ENCODE measurements at places on chromosomes 3 and 15.

DNA sequence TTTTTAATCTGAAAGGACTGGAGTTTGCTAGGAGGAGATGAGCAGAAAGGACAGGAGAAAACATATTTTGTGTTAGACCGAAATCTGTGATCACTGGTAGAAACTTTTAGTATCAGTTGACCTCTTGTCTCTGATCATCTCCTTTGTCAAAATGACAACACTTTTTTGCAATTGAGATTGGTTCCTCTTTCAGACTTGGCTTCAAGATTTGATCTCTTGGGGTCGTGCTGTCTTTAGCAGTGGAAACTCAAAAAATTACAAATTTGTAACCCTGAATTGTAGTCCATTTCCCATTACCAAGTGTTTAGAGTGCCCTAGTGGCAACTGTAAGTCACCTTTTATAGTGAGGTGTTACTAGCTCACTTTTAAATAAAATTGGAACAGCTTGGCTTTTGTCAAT is 107.4 kb downstream of the KLHL25 start:
- no peaks in the 10 kb centered on the region for H3K27me3 ChIP-seq
- H3K4me1 ChIP-seq, result peaks cover 6% of the 10 kb centered on the region
- H3K4me3 ChIP-seq, result no peak overlapping the region
- H3K36me3 ChIP-seq, result no peaks in the 10 kb centered on the region

GRCh38 chr15:65192016-65192415 is 6.9 kb upstream of the CLPX start:
- no peaks in the 10 kb centered on the region for H3K36me3 ChIP-seq
- no peaks in the 10 kb centered on the region for H3K27me3 ChIP-seq
- H3K27ac ChIP-seq, result no peak overlapping the region
- no peak overlapping the region for H3K4me3 ChIP-seq

DNA sequence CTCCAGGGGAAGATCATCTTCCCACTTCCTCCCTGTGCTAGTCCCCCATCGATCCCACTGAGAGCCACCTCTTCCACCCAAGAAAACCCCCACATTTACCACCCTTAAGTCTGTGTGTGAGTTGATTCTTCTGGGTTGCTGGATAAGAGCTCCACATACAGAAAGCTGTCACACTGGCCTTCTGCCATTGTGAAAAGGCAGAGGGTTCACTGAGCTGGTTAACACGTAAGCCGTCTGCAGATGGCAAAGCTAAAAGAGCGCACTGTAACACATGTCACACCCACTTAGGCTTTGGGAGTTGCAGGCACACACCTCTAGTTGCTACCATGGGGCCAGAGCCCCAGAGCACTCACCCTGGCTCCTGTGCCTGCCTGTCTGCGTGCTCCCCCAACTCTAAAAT is 309.8 kb upstream of the LRRC3B start:
- peaks cover 6% of the 10 kb centered on the region for H3K4me1 ChIP-seq
- no peak overlapping the region for H3K4me3 ChIP-seq
- H3K27ac ChIP-seq, result no peak overlapping the region
- no peaks in the 10 kb centered on the region for H3K27me3 ChIP-seq
- no peak for DNase-seq

- no peaks in the 10 kb centered on the region for H3K36me3 ChIP-seq
- peaks cover 20% of the 10 kb centered on the region for H3K4me1 ChIP-seq
- no peak for DNase-seq
- no peak overlapping the region for H3K27ac ChIP-seq
Measured at GRCh38 chr15:101614001-101614585, 38.1 kb downstream of the TM2D3 start.

GRCh38 chr3:13277860-13278531 is 142.1 kb downstream of the NUP210 start:
- no peak overlapping the region for H3K27ac ChIP-seq
- peaks cover 26% of the 10 kb centered on the region for H3K27me3 ChIP-seq
- DNase-seq, result no peak
- no peaks in the 10 kb centered on the region for H3K36me3 ChIP-seq

DNA sequence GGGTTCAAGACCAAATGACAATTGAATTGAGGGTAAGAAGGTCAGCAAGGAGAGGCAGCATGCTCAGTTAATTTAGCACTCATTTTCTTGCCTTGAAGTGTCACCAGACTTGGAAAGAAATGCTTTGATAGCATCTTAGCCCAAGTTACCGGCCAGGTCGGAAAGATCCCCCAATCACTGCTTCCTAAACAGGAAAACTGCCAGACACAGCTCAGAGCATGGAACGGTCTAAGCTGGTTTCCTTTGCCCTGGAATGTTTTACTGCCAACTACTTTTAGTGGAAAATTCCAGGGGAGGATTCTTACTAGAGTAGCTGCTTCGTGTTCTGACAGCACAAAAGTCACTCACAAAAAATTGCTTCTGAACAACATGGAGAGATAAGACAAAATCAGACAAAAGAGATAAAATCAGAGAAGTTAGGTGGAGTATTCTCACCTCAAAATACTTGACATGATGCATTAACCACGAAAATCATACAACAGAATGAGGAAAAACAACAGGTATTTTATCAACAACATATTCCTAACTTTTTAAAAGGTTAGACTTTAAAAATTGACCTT is 65.5 kb downstream of the CCR4 start:
- DNase-seq, result no peak
- no peaks in the 10 kb centered on the region for H3K4me1 ChIP-seq
- H3K4me3 ChIP-seq, result no peak overlapping the region
- no peak overlapping the region for H3K27ac ChIP-seq
- H3K36me3 ChIP-seq, result no peaks in the 10 kb centered on the region
- H3K27me3 ChIP-seq, result no peaks in the 10 kb centered on the region

- no peaks in the 10 kb centered on the region for H3K36me3 ChIP-seq
- H3K4me3 ChIP-seq, result peak overlapping the region; percentile 99
- no peak overlapping the region for H3K27ac ChIP-seq
Measured at GRCh38 chr15:61227269-61227949, 1.7 kb downstream of the RORA start.

DNA sequence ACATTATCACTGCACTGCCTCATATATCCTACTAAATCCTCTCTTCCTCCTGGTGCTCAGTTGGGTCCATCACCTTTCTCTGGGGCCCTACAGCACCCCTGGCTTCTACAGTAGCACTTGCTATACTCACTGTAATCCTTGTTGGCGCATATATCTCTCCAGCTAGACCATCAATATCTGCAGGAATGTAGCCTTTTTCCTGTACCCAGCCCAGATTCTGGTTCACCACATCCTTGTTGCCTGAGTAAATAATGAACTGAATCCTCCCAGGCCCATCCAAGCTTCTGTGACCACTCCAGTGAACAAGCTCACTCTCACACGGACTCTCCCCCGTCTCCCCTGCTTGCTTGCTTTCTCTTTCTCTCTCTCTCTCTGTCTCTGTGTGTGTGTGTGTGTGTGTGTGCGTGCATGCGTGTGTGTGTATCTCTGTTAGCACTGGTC is 62.5 kb upstream of the LIPC start:
- H3K36me3 ChIP-seq, result no peaks in the 10 kb centered on the region
- no peaks in the 10 kb centered on the region for H3K27me3 ChIP-seq
- DNase-seq, result no peak

- H3K4me1 ChIP-seq, result no peaks in the 10 kb centered on the region
- DNase-seq, result no peak
- H3K4me3 ChIP-seq, result no peak overlapping the region
- H3K36me3 ChIP-seq, result no peaks in the 10 kb centered on the region
- no peaks in the 10 kb centered on the region for H3K27me3 ChIP-seq
Measured at GRCh38 chr3:70519026-70519425, 206.6 kb upstream of the MDFIC2 start.

DNA sequence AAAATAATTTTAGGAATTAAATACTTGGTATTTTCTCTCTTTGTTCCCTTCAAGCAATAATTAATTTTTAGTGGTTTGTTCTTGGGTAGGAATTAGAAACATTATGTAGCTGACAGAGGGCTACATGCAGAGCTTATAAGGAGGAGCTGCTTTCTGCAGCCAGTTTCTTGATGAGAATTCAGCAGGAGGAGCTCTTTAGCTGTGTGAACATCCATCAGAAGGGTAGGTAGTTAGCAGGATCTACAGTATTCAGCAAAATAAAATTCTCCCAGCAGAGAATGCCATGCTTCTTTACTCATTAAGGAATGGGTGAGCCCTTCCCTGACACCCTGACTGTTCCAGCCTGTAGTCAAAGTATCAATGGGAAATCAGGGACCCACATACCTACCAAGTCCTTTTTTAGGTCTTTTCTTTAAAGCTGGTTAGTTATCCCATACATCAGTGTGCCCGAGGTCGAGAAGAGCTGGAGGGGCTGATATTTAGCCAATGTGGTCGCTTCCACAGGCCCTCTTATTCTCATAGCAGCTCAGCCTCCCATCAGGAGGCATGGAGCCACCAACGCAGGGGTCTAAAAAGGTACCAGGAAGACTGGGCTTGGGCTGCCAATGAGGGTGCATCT is 54.0 kb downstream of the KCNAB1 start:
- no peaks in the 10 kb centered on the region for H3K4me1 ChIP-seq
- H3K36me3 ChIP-seq, result no peaks in the 10 kb centered on the region
- no peak overlapping the region for H3K4me3 ChIP-seq

DNA sequence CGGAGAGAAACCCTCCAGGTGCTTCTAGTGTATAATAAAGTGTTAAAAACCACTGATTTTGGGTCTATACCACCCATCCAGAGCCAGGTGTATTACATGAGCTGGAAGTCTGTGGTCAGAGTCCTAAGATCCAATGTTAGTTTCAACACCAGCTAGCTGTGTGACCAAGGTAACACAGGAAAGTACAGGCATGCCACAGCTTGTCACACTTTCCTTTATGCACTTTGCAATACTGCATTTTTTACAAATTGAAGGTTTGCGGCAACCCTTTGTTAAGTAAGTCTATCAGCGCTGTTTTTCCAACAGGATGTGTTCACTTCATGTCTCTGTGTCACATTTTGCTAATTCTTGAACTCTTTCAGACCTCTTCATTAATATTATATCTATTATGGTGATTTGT is 201.3 kb upstream of the PRICKLE2 start:
- no peaks in the 10 kb centered on the region for H3K27me3 ChIP-seq
- no peaks in the 10 kb centered on the region for H3K4me1 ChIP-seq
- H3K4me3 ChIP-seq, result no peak overlapping the region
- DNase-seq, result no peak
- no peak overlapping the region for H3K27ac ChIP-seq

GRCh38 chr3:46447228-46447985 is 17.3 kb downstream of the LTF start:
- H3K27ac ChIP-seq, result no peak overlapping the region
- no peaks in the 10 kb centered on the region for H3K27me3 ChIP-seq
- no peaks in the 10 kb centered on the region for H3K36me3 ChIP-seq
- no peak overlapping the region for H3K4me3 ChIP-seq

- no peak overlapping the region for H3K4me3 ChIP-seq
- H3K27me3 ChIP-seq, result no peaks in the 10 kb centered on the region
- no peak for DNase-seq
- peak overlapping the region; percentile 54 for H3K27ac ChIP-seq
Measured at GRCh38 chr3:31927811-31928210, 53.3 kb downstream of the OSBPL10 start.

DNA sequence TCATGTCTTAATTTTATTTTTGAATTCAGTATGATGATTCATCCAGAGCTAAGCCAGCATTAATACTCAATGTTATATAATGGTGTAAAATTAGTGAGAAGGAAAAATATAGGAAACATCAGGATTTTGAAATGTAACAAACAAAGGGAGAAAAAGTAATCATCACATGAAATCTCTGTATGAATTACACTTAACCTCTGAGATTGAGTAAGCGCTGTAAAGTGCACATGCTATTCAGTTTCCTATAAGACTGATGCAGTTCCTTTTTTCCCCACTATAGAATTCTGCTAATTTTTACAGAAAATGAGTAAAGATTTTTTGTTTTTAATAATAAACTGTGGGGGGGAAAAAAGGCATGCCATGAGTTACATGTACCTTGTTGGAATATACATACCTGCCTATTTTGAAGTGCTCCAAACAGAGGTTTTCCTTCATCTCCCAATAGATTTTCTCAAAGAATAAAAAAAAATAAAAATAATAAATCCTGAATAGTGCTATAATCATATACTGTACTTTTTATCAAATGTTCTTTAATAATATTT is 64.0 kb upstream of the TTBK2 start:
- H3K4me1 ChIP-seq, result no peaks in the 10 kb centered on the region
- H3K27ac ChIP-seq, result no peak overlapping the region
- DNase-seq, result no peak
- no peak overlapping the region for H3K4me3 ChIP-seq
- H3K36me3 ChIP-seq, result no peaks in the 10 kb centered on the region
- no peaks in the 10 kb centered on the region for H3K27me3 ChIP-seq

DNA sequence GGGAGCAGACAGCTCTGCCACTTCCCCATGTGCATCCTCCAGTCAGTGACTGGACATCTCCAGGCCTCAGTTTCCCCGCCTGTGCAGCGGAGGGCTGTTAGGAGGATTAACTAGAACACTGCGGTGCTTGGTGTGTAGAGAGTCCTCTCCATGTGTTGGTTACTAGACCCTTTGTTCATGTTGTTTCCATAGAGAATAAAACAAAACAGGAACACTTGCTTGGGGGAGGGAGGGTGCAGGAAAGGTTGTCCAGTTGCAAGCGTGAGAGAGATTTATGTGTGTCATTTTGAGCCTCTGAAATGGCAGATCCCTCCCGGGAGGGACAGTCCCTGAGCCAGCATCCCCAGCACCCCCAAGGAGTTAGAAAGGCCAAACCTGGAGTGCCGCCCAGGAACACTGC is 184.0 kb upstream of the LYSMD4 start:
- H3K4me3 ChIP-seq, result no peak overlapping the region
- H3K36me3 ChIP-seq, result no peaks in the 10 kb centered on the region
- H3K27ac ChIP-seq, result no peak overlapping the region
- no peak for DNase-seq
- peaks cover 19% of the 10 kb centered on the region for H3K27me3 ChIP-seq

GRCh38 chr3:156176048-156176447 is 55.7 kb downstream of the KCNAB1 start:
- no peaks in the 10 kb centered on the region for H3K36me3 ChIP-seq
- H3K27ac ChIP-seq, result no peak overlapping the region
- no peak for DNase-seq
- H3K4me3 ChIP-seq, result no peak overlapping the region
- H3K4me1 ChIP-seq, result no peaks in the 10 kb centered on the region

DNA sequence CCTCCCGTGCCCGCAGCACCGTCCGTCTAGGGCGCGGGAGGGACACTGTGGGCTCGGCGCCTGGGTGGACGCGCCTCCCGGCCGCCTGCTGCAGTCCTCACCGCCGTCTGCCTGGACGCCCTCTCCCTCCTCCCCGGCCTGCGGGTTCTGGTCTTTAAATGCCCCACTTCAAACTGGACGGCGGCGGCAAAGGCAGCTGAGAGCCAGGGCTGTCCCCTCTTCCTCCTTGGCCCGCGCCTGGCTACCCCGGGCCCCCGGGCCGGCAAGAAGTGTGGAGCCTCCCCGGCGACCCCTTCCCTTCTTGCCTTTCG is 426 bp downstream of the CBLB start:
- DNase-seq, result peak; percentile 78
- H3K4me3 ChIP-seq, result peak overlapping the region; percentile 86
- H3K4me1 ChIP-seq, result peaks cover 32% of the 10 kb centered on the region
- H3K27ac ChIP-seq, result peak overlapping the region; percentile 95
- no peaks in the 10 kb centered on the region for H3K36me3 ChIP-seq

- no peaks in the 10 kb centered on the region for H3K36me3 ChIP-seq
- no peaks in the 10 kb centered on the region for H3K27me3 ChIP-seq
- no peak overlapping the region for H3K4me3 ChIP-seq
- H3K4me1 ChIP-seq, result no peaks in the 10 kb centered on the region
- H3K27ac ChIP-seq, result no peak overlapping the region
- no peak for DNase-seq
Measured at GRCh38 chr3:38314764-38315487, 31.7 kb upstream of the XYLB start.

GRCh38 chr15:68650901-68651709 is 72.3 kb downstream of the CORO2B start:
- no peaks in the 10 kb centered on the region for H3K36me3 ChIP-seq
- H3K4me3 ChIP-seq, result no peak overlapping the region
- no peaks in the 10 kb centered on the region for H3K27me3 ChIP-seq
- H3K4me1 ChIP-seq, result no peaks in the 10 kb centered on the region
- no peak overlapping the region for H3K27ac ChIP-seq
